ENCODE measurements at places on chromosomes 4 and X. TPM values are rescaled to one million over a fixed set of nuclear protein-coding genes. Genes with fewer than 3 reads are reported as not detected.

CT45A10 gene
- total RNA-seq = 0.29 TPM

STIM2 gene
- 15.6 TPM for total RNA-seq

PROM1 gene
- total RNA-seq = not detected

C4orf50 gene
- total RNA-seq = not detected

GPR119 gene
- total RNA-seq = not detected

F11 gene
- total RNA-seq = not detected

PNMA6E gene
- not detected for total RNA-seq

Measured in A549 treated with CpdA at 1 μM for 4 hours (cell line).